ENCODE measurements at places on chromosomes 5 and 9.

GRCh38 chr5:72459089-72459661 is 48.0 kb downstream of the ZNF366 start:
- DNase-seq, result peak; percentile 33

GRCh38 chr5:142109331-142110045 is 909 bp downstream of the NDFIP1 start:
- DNase-seq, result peak; percentile 34

GRCh38 chr9:133403766-133404453 is 13.9 kb downstream of the REXO4 start:
- DNase-seq, result peak; percentile 24

DNA sequence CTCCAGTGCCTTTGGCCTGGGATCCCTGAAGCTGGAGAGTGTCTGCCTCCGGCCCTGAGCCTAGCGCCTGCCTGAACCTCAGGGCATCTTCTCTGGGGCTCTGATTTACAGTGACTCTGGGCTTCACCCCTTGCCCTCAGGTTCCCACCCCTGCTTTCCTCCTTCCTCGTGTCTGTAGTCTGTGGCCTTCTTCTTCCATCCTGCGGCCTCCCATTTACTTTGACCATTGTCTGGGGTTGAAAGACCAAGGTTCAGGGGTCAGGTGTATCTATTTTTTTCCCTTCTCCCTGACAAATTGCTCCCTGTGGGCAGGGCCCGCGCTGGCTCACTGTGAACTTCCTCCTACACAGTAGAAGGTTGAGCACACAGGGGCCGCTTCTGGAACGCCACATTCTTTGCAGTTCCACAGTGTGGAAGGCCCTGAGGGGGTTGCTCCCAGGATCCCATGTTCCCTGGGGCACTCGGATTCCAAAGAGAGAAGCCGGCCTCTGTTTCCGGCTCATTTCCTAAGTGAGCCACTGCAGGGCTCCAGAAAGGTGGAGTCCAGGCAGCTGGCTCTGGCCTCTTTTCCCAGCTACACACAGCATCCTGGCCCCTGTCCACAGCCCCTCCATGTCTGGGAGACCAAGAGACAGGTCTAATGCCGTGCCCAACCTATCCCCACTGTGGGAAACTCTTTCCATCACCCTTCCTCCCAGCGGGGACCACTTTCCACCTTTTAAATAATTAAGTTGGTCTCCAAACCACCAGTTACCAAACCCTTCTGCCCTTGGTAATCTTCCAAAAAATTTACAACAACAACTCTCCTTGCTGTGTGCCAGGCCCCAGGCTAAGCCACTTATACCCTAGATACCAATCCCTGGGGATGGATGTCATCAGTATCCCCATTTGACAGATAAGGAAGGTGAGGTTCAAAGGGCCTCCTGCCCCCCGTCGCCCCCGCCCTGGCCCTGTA is 140.3 kb upstream of the IER5L start:
- no peak for DNase-seq

DNA sequence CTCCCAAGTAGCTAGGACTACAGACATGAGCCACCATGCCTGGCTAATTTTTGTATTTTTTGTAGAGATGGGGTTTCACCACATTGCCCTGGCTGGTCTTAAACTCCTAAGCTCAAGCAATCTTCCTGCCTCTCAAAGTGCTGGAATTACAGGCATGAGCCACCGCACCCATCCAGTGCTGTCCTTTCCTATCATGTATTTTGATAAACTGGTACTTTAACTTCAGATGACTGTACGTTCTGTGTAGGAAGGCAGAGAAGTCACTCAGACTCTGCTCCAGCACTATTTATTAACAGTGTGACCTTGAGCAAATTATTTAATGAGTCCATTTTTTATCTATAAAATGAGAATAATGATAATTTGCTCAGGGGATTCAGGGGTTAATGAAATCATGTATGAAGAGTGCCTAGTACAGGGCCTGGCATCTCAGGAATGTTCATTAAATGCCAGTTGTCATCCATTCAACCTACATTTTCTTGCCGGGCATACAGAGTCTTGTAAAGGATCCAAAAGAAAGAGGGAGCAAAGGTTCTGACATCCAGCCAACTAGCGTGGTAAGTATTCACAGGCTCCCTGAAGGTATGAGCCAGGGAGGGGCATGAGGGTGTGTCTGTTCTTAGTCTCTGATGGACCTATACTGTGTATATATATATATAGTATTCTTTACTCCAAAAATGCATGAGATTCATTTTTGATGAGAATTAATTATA is 201.9 kb downstream of the PBX3 start:
- DNase-seq, result no peak
